ENCODE measurements at places on chromosomes 2 and 18.

GRCh38 chr18:32804134-32804888 is 31.5 kb upstream of the KLHL14 start:
- no peak for DNase-seq

- no peak for DNase-seq
Measured at GRCh38 chr2:225177098-225177497, 134.8 kb upstream of the DOCK10 start.

GRCh38 chr2:196088203-196088602 is 19.6 kb upstream of the DNAH7 start:
- no peak for DNase-seq

GRCh38 chr2:275466-275865 is 10.7 kb downstream of the ACP1 start:
- no peak for DNase-seq

DNA sequence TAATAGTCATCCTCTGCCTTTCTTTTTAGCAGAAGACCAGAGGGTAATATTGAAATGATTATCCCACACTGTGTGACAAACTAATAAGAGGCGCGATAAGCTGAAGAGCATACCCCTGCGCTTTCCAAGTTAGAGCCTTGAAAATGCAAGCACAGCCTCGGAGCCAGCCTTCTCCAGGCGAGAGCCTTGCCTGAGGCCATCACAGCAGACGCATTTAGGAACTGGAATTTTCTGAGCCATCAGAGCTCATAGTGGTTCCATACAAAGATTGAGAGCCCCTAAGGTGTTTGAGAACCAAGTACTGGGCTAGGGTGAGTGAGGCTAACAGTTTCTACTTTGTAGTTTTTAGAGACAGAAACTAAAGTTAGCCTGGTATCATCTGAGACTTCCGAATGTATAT is 19.9 kb downstream of the PSMG2 start:
- DNase-seq, result no peak

Data from NCI-H187 treated with DMSO at 0.1 percent for 48 hours (cell line).